ENCODE measurements at places on chromosomes 4 and X.

- DNase-seq = no peak
These were observed 111.6 kb downstream of the AFF2 start for GRCh38 chrX:148611993-148612392.

DNA sequence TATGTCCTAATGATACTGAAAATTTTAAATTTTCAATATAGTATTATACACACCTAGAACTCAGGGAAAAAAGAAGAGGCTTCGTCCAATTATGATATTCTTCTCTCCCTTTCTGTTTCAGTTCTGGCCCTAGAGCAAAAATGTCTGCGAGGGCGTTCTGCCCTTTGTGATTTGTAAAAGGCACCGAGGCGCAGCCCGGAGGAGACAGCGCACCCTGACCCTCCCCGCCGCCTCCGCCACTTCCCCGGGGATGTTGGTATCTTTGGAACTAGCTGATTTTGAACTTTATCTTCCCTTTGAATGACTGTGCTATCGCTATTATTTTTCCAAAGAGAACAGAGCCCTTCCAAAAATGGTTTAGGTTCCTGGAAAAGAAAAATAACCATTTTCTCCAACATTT lies 173.2 kb upstream of the FAM9B start:
- no peak for DNase-seq

GRCh38 chr4:150164055-150164454 lies 85.8 kb downstream of the DCLK2 start:
- no peak for DNase-seq

DNA sequence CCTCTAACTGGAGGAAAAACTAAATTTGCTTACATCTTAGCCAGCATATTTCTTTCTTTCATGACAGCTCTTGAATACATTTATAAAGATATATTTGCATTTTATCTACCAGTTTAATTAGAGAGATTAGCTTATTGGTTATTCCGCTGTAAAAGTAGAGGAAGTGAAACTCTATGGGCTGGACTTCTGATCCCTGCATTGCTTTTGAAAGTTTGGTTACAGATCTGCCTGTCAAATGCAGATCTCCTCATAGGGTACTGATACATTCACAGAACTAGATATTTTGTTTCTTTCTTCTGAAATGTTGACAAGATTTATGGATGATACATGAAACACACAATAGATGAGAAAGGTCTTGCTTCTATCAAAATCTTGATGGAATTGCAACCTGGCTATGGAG lies 581.4 kb upstream of the AADAT start:
- peak; percentile 52 for DNase-seq

DNA sequence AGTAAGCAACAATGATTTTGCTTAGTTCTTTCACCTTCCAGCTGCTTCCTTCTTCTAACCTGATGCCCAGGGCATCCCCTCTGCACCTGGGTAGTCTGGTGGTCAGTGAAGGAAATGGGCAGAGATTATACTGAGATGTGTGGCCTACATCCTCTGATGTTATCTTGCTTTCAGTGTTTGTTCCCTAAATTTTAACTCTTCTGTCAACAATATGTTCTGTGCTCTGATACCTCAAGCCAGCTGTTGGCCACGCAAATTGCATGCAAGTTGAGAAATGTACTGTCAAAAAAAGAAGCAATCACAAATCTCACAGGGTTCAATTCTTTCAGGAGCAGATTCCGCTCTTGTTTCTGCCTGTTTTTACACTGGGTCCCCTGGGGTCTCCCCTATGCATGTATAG lies 73.8 kb downstream of the FBXW7 start:
- peak; percentile 70 for DNase-seq

- no peak for DNase-seq
These were observed 26.0 kb downstream of the C4orf17 start for GRCh38 chr4:99536848-99537247.

DNA sequence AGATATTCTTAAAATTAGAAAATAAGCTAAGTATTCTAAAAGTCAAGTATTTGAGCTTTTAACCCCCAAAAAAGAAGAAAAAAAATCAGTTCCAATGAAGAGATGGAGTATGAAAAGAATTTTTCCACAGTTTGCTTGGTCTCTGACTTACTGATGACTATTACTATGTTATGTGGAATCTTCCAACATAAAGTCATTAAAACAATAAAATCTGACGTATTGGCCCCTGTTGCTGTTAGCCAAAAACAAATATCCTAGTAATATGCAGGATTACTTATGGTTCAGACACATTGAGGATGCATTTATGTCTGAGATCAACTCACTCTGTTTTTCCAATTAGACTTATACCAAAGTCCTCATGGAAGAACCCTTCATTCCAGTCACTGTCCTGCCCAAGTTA lies 517.2 kb upstream of the ADGRL3 start:
- DNase-seq = no peak

GRCh38 chr4:81426770-81427289 lies 44.9 kb downstream of the RASGEF1B start:
- no peak for DNase-seq

- DNase-seq = no peak
These were observed 48.9 kb upstream of the EXOC1L start for GRCh38 chr4:55770662-55771061.

DNA sequence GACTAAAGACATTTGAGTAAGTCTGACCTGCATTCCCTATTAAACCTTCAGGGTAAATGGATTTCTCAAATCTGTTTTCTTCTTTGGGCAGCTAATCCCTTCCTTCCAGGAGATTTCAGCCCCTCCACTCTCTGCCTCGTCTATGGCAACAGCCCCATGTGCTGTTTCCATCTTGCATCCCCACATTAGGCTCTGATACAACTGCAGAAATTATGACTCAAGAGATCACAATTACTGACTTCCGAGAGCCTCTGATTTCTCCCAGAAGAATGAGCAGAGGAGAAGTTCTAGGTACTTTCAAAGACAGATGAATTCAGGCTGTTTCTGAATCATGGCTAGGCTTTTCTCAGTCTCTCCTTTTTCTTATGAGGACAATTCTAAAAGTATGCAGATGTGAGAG lies 38.7 kb downstream of the RAI2 start:
- no peak for DNase-seq

DNA sequence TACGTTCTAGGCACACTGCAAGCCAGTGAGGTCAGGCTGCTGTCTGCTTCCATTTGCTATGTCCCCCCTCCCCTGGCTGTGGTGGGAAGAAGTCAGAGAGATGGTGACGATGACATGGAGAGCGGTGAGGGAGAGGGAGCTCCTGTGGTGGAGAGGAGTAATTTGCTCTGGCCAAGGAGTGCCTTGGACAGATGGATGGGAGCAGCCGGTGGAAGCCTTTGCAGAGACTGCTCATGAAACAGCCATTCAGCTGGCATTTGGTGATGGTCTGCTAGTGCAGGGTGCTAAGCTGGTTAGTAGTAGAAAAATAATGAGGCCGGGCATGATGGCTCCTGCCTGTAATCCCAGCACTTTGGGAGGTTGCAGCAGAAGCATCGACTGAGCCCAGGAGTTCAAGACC lies 124.1 kb downstream of the FHDC1 start:
- no peak for DNase-seq

GRCh38 chrX:40637687-40638086 lies 9.7 kb downstream of the CXorf38 start:
- DNase-seq = no peak

DNA sequence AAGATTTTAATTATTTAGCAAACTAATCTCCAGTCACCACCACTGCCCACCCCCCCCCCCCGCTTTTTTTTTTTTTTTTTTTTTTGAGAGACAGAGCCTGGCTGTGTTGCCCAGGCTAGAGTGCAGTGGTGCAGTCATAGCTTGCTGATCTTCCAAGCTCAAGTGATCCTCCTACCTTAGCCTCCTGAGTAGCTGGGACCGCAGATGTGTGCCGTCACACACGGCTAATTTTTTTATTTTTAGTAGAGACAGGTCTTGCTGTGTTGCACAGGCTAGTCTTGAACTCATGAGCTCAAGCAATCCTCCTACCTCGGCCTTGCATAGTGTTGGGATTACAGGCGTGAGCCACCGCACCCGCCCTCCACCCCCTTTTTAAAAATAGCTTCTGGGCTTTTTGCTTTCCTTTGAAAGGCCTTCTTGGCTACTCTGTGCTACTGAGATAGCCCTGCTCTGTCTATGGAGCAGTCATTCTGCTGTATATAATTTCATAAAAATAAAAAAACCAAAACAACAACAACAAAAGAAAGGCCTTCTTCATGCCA lies 18.7 kb downstream of the TXLNG start:
- DNase-seq = no peak

DNA sequence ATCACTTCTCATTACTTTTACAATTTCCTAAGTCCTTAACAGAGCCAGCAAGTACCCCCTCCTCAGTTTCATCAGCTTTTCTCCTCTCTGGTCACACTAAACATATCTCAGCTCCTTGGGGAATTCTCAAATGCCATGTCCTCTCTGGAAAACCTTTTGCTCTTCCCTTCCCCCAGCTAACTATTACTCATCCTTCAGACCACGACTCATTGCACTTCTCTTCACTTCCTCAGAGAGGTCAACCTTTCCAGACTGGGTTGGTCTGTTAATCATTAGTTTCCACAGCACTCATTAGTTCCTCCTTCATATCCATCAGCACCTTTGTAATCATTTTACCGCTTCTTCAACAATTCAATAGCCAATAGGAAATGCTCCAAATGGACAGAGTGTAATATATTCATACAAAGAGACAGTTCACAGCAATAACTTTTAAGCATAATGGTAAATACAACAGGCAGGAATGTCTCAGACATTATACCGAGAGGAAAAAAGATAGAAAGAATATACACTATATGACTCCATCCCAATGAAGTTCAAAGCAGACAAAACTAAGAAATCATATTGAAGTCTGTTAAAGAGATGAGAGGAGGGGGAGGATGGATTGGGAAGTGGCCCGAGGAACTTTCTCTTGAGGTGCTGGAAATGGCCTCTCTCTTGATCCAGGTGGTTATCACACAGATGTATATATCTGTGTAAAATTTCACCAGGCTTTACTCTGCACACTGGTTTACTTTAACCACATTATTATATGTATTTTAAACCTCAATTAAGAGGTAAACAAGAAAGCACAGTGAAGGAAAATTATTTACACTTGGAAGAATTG lies 39.6 kb downstream of the DDX60L start:
- peak; percentile 19 for DNase-seq

DNA sequence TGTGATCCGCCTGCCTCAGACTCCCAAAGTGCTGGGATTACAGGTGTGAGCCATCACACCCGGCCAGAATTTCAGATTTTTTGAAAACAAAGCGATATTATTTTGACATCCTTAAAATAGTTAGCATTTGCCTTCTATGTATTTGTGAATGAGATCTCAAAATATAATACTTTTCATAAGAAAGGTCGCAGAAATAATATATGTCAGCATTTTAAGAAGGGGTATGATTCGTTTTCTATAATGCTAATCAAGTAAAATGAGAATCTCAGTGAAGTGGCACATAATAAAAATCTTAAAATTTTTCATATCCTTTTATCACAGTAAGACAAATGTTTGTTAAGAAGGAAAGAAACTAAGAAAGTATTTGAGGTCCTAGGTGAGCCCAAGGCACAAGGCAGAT lies 52.2 kb downstream of the GRSF1 start:
- DNase-seq = no peak

GRCh38 chrX:153547195-153547594 lies 29.8 kb downstream of the ATP2B3 start:
- DNase-seq = no peak

GRCh38 chrX:37921758-37922157 lies 74.4 kb upstream of the DYNLT3 start:
- DNase-seq = no peak

DNA sequence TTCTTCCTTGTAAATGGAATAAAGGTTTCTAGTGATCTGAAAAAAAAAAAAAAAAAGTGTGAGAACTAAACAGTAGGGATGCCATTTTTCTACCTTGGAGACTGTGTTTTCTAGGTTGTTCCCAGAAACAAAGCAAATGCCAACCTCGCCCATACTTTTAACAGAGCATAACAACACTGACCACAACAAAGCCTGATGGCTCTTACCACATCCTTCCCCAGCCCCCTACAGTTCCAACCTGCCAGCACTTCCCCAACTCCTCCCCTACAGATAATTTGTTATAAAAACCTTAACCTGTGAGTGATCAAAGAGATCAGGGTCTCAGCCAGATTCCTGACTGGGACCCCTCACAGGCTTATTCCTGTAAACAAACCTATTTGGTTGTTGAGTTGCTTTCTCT lies 940.0 kb downstream of the SH3BGRL start:
- peak; percentile 2 for DNase-seq

GRCh38 chrX:115372152-115372551 lies 82.6 kb downstream of the LUZP4 start:
- DNase-seq = no peak

DNA sequence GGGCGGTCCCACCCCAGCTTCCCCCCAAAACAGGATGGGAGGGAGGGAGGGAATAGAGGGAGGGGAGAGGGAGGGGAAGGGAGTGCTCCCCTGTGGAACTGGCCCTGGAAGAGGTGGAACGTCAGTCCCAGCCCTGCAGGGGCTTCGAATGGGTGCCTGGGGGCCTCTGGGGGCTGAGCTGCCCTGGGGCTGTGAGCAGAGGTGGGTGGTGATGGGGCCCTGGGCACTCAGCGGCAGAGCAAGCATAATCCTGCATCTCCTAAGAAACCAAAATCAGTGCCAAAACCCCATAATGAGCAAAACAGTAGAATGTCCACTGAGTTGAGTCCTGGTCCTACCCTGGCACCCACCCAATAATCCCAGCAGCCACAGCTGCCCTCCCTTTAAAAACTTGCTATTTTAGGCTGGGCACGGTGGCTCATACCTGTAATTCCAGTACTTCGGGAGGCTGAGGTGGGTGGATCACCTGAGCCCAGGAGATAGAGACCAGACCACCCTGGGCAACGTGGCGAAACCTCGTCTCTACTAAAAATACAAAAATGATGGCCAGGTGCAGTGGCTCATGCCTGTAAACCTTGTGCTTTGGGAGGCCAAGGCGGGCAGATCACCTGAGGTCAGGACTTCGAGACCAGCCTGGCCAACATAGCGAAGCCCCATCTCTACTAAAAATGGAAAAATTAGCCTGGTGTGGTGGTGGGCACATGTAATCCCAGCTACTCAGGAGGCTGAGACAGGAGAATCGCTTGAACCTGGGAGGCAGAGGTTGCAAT lies 11.1 kb downstream of the DOK7 start:
- DNase-seq = no peak

DNA sequence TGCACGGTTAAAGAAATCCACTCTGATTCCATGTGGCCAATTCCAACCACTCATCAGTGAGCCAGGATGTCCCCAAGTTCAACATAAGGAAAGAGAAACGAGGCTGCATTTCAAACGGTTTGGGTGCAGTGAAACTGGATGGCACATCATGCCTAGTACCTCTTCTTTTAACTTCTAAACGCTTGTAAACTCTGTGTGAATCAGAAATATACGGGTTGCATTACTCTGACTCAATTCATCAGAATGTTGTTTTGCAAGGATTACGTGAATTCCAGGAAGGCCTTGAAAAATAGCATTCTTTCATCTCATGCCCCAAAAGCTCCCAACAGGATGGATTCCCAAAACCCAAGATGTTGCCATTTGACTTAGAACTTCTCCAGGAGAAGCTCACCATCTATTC lies 270.4 kb downstream of the LDB2 start:
- no peak for DNase-seq

GRCh38 chr4:86506591-86506990 lies 87.5 kb upstream of the PTPN13 start:
- DNase-seq = no peak
